Cerebellar cortex (tissue), 1 donor: ENCODE measurements at places on chromosomes 3 and 15.

GRCh38 chr15:90665288-90666134 lies 51.6 kb upstream of the BLM start:
- peak; percentile 45 for DNase-seq

DNA sequence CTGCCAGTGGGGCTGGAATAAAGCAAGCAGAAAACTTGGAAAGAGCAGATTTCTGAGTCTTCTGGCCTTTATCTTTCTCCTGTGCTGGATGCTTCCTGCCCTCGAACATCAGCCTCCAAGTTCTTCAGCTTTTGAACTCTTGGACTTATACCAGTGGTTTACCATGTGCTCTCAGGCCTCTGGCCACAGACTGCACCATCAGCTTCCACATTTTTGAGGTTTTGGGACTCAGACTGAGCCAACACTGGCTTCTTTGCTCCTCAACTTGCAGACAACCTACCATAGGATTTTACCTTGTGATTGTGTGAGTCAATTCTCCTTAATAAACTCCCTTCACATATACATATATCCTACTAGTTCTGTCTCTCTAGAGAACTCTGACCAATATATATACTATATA lies 706.6 kb downstream of the NR2F2 start:
- DNase-seq = no peak

DNA sequence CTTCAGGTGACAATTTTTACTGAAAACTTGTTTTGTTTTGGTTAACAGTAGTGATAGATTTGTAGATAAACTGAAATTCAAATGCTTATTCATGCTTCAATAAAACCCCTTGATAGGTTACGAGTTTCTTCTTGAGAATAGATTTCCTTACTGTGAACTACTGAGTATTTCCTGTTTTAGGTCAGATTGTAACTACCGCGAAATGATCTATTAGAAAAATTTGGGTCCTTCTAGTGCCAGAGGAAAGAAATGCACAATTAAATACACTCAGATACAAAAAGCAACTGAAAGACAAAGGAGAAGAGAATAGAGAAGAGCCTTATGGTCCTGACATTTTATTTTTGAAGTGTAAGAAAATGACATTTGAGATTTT lies 251.7 kb upstream of the TBL1XR1 start:
- DNase-seq = no peak

DNA sequence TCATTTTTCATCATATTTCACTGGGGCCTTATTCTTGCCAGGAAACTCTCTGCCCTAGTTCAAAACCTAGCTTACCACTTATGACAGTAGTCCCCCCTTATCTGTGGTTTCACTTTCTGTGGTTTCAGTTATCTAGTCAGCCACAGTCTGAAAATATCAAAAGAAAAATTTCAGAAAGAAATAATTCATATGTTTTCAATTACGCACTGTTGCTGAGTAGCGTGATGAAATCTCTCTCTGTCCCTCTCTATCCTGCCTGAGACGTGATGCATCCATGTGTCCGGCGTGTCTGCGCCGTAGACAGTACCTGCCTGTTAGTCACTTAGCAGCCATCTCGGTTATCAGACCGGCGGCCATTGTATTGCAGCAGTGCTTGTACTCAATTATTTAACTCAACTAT lies 369.9 kb upstream of the MCTP2 start:
- no peak for DNase-seq

DNA sequence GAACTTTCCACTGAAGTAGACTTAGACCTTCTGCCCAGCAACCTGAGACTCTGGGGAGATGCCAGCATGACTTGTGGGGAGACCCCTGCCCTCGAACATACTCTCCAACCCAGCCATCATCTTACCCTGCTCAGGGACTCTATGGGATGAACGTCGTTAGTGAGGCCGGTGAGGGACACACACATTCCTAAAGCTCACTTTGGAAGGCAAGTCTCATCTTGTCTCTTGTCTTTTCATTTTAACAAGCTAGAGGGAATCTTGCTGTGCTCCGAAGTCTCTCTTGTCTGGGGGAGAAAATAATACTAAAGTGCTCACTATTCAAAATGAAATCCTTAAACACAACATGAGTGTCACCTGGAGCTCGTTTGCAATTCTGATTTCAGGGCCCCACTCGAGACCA lies 239.5 kb upstream of the HES1 start:
- DNase-seq = no peak

- no peak for DNase-seq
These were observed 65.7 kb downstream of the TMCC1 start for GRCh38 chr3:129827765-129828164.

DNA sequence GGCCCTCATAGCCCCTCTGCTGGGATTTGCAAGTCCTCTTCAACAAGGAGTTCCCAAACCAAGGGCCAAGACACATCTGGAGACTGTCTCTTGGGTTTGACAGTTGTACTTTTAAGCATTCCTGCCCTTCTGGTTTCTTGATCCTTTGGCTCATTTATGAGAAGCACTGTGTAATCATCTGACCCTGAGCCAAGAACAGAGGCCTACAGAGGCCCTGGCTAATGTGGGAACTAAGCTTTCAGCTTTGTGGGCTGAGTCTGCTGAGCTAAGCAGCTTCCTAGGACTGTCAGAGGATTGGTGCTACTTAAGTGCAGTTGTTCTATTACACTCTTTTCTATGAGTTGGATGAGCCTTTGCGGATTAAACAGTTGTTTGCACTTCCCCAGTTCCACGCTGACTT lies 178.3 kb downstream of the KBTBD8 start:
- DNase-seq = no peak

DNA sequence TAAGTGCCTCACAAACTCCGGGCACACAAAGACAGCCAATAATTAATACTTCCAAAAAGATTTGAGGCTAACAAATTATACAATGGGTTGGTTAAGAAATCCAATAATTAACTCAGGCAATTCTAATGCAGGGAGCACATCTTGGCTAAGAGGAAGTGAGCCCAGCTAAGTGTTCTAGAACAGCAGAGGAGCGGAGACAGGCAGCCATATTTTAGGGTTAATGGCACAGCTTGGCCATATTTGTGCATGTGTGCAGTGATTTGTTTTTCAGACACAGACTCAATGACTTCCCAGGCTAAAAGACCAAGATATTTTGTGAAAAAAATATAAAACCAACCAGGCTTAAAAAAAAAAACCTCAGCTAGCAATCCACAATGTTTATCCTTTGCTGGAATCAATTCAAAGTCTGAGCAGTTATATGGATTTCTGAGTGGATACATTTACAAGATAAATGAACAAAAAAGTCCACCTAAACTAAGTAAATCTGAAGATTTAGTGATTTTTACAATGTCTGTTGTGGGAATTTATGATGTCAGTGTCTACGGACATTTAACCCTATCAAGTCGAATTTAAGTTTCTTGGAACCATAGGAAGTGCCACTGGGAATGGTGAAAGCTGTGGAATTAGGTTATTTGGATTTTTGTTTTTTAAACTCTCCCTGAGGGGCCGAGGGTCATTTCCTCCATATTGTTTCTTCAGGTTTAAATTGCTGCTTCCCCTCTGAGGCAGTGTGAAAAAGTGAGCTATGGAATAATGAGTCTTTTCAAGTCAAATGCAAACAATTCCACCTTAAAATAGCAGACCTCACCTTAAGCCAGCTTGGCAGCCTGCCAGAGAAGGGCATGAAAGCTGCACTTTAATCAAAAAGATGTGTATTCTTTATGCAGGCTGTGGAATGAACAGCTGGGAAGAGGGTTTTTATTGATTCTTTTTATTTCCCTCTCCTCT lies 413.7 kb upstream of the TBL1XR1 start:
- DNase-seq = no peak

- DNase-seq = no peak
These were observed 397.2 kb downstream of the MECOM start for GRCh38 chr3:169266351-169266750.

- DNase-seq = no peak
These were observed 69.0 kb downstream of the ANKRD28 start for GRCh38 chr3:15728766-15729165.

DNA sequence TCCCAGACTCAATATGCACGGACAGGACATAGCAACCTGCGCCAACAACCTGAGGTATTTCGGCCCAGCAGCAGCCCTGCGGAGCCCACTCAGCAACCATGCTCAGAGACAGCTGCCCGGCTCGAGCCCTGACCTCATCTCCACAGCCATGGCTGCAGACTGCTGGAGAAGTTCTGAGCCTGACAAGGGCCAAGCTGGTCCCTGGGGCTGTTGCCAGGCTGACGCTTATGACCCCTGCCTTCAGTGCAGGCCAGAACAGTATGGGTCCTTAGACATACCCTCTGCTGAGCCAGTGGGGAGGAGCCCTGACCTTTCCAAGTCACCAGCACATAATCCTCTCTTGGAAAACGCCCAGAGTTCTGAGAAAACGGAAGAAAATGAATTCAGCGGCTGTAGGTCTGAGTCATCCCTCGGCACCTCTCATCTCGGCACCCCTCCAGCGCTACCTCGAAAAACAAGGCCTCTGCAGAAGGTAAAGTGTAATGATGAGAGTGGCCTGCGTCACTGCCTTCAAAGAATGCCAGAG lies 25.5 kb downstream of the TMEM41A start:
- DNase-seq = peak; percentile 34

DNA sequence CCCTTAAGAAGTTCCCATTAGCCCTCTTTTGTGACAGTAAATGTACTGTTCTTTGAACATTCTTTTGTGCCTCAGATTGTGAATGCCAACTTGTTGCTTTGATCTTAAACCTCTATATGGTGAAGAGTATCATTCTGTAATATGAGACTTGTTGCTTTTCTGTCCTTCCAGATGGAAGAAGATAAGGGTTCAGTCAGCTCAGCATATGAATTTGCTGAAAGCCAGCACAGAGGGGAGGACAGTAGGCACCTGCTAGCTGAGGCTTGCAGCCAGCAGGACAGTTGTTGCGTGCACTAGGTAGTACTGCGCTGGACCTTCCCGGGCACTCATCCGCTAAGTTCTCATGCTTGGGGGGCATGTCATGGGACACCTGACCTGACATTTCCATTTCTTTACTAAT lies 74.7 kb downstream of the DCUN1D1 start:
- no peak for DNase-seq

GRCh38 chr15:70088887-70089691 lies 8.6 kb downstream of the TLE3 start:
- DNase-seq = no peak

DNA sequence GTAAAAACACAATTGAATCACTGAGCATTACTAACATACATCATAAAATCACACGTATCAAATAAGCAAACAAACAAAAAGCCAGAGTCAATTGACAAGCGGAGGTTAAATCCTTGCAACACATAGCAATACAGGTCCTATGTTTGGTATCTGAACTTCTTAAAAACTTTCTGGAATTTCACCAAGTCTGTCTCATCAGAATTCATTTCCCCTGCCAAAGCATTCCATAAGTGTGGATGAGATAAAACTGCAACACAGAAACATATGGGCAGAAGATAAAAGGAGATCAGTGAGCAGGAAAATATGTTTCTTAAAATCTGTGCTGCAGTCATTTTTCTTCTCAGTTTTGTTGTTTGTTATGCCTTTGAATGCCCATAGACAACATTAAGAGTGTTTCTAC lies 1155.5 kb downstream of the TBL1XR1 start:
- DNase-seq = no peak

GRCh38 chr3:194245975-194246561 lies 105.1 kb downstream of the CPN2 start:
- no peak for DNase-seq

DNA sequence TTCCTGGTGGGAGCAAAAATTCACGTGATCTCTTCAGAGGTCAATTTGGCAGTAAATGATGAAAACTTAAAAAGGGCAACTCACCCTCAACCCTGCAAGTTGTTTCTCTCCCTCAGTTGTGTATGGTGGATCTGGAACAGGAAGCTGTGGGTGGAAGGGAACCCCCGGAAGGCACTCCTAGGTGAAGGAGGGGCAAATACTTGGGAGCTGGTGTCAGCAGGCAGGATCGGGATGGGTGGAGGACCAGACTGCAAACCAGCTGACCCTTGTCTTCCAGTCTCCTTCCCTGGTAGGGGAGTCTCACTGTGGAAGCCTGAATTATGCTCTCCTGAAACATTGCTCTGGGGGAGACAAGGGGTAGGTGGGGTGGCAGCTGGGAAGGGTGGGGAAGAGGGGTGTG lies 33.5 kb downstream of the PRR23E start:
- no peak for DNase-seq

DNA sequence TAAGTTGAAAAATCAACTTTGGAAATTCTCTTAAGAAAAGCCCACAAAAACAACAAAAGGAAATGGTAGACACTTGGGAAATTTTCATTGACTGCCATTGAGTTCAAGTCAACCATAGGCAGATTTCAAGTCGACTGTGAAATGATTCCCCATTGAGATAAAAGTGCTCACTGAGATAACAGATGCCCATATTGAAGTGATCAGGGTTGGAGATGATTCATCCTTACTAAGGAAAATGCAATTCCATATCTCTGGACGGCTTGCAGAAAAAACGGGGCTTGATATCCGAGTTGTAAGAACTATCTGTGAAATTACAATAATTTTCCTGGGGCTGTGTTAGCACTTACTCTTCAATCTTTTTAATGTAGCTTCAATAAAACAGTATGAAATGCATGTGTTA lies 373.1 kb upstream of the THRB start:
- no peak for DNase-seq

- no peak for DNase-seq
These were observed 47.4 kb downstream of the FSIP1 start for GRCh38 chr15:39735120-39735717.

DNA sequence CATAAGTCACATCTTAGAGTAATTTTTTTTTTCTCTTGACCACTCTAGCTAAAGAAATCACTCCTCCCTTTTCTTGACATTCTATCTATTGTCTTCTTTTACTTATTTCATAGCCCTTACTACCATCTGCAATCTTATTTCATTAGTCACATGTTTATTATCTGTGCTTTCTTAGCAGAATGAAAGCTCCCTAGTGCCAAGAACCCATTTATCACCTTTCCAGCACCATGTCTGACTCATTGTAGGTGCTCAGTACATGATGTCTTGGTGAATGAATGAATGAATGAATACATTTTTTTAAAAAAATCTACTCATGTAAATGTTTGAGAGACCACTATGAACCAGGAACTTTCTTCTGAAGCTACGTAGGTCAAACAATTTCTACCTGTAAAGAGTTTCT lies 157.2 kb downstream of the CADPS start:
- no peak for DNase-seq

DNA sequence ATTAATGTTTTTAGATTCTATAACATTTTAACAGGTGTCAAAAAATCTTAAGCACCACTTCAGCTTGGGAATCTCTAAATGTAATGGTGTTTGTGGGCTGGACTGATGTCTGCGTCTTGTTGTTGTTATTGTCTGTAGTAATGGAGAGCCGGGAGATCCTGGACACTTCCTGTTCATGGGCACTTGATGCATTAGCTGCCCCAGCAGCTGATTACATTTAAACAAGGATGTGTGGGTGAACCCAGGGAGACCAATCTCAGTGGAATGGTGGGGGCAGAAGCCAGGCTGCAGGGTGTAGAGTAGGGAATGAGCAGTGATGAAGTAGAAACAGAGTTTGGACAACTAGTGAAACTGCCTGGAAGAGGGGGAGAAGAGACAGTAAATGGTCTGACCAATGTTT lies 7.8 kb downstream of the CCR5AS start:
- DNase-seq = no peak
